ENCODE measurements at places on chromosomes 11 and 22. TPM values are rescaled to one million over a fixed set of nuclear protein-coding genes. Genes with fewer than 3 reads are reported as not detected.

The THY1 gene
- total RNA-seq, result 11.7 TPM

The PNPLA5 gene
- not detected for total RNA-seq

The SLC22A25 gene
- total RNA-seq, result not detected

The ANO5 gene
- 13.3 TPM for total RNA-seq

The PHETA2 gene
- 9.1 TPM for total RNA-seq
